ENCODE measurements at places on chromosomes 6 and 20.

GRCh38 chr6:16104624-16105433, 24.1 kb upstream of the MYLIP start:
- no peak for DNase-seq

DNA sequence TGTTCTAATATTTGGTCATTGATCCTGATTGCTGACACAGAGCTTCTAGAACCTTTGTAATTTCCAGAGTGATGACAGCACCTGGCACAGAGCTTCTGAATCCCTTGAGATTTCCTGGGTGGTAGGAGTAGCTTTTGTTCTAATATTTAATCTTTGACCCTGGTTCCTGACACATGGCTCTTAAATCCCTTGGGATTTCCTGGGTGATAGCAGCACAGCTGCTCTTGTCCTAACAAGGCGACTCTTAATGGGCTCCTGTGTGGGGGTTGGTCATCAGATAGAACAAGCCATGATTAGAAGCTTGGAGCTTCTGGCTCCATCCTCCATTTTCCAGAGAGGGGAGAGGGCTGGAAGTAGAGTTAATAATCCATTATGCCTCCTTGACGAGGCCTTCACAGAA, 18.4 kb downstream of the GMPR start:
- no peak for DNase-seq

- DNase-seq, result no peak
Measured at GRCh38 chr20:49964964-49965780, 17.6 kb upstream of the SNAI1 start.

DNA sequence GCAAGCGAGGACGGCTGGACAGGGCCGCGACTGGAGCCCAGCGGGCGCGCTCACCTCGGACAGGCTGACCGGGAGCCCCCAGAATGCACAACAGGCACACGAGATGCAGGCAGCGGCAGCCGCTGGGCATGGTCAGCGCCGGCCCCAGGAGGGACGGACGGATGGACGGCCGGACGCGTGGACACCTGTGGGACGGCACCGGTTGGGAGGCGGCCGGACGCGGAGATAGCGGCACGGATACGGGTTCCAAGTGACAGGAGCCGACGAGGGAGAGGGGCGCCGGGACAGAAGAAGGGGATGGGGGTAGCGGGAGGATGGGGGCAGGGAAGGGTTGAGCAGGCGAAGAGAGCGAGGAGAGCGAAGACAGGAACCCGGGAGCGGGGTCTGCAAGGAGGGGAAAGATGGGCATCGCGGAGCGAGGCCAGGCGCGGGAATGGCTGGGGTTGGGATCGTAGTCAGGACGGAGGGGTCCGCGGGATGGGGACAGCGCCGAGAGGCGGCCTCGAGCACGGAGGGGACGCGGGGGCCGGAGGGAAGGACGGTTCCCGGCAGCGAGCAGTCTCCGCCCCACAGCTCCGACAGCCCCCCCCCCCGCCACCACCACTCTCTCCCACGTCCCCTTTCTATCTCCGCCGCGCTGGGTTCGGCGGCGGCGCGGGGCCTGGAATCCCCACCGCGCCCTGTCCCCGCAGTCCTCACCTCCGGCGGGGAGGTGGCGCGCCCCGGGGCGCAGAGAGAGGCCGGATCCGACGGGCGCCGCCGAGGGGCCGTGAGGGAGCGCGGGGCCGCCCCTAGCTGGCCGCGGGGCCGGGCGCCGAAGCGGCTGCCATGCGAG, 435 bp downstream of the DLK2 start:
- peak; percentile 82 for DNase-seq

DNA sequence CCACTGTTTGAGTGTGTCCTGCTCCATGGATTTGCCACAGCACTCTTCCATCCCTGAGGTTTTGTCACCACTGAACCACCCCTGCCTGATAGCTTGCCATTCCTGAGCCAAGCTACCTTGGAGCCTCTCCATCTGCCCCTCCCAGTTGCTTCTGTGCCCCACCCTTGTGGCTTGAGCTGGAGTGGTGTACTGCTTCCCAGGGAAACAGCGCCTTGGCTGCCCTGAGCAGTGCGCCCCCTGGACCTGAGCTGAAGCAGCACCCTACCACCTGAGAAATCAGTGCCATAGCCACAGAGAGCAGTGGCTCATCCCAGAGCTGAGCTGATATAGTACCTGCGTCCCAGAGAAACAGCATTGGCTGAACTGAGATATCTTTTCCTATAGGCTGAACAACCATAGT, 40.3 kb downstream of the IL22RA2 start:
- DNase-seq, result no peak

- no peak for DNase-seq
Measured at GRCh38 chr6:52135217-52135616, 47.8 kb upstream of the PKHD1 start.

- DNase-seq, result peak; percentile 87
Measured at GRCh38 chr6:41066867-41067304, 5.3 kb downstream of the OARD1 start.

DNA sequence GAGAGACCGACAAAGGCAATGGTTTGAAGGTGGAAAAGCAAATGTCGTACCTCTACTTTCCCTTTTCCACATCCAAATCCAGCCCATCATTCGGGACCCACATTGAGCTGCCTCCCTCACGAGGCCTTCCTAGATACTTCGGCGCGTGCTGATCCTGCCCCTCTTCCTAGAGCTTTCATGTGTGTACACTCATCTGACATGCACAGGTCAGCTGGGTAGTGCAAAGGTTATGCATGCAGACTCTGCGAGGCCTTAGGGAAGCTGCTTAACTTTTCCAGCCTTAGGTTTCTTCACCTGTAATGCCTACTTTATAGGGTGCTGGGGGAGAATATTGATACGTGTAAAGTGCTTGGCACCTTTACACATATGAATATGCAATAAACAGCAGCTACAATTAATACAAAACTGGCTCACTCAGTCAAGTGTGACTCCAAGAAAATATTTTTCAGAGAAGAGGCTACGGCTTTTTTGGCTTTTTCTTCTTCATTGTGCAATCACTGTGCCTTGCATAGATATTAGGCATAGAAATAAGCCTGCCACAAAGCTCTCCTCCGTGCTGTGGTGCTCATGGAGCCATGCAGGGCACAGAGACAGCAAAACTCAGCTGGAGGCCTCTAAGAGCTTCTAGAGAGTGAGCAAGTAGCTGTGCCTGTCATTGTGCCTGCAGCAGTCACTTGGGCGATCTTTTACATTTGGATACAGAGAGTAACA, 3.6 kb upstream of the MANBAL start:
- no peak for DNase-seq

- peak; percentile 33 for DNase-seq
Measured at GRCh38 chr6:35687658-35688604, 784 bp downstream of the FKBP5 start.

- DNase-seq, result peak; percentile 53
Measured at GRCh38 chr20:5660346-5660745, 89.9 kb upstream of the SHLD1 start.

GRCh38 chr20:11847827-11848226, 69.9 kb upstream of the BTBD3 start:
- DNase-seq, result no peak

- DNase-seq, result peak; percentile 73
Measured at GRCh38 chr6:16674801-16675392, 86.4 kb downstream of the ATXN1 start.

DNA sequence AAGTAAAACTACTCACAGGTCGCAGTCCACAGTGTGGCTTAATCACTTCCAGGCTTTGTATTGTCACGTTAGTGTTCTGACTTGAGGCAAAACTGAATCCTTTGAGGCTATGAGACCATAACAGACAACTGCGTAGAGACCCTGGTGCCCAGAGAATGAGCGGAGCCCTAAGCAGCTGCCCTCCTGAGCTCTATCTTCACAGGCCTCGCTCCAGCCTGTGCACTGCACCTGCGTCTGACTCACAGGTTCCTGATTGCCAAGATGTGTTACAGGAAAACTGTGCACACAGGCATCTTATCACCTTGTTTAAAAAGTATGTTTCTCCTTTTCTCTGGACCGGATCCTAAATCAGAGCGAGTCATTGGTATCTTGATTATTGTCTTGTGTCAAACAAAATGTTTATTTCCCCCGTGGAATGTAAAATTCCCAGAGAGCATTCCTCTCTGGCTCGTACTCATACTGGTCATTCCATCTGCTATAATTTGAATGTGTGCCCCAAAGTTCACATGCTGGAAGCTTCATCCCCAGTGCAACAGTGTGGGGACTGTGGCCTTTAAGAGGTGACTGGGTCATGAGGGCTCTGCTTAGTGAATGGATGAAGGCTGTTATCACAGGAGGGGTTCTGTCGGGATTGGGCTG, 25.7 kb downstream of the PRR18 start:
- peak; percentile 29 for DNase-seq

GRCh38 chr20:46022411-46023147, 6.4 kb upstream of the SLC12A5 start:
- DNase-seq, result peak; percentile 12

DNA sequence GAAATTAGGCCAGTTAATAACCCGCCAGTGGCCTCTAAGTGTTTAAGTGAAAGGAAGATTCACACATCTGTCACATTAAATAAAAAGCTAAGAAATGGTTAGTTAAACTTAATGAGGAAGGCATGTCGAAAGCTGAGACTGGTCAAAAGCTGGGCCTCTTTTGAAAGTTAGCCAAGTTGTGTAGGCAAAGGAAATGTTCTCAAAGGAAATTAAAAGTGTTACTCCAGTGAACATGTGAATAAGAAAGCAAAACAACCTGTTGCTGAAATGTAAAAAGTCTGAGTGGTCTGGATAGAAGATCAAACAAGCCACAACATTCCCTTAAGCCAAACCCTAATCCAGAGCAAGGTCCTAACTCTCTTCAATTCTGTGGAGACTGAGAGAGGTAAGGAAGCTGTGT, 10.9 kb upstream of the MTRF1L start:
- DNase-seq, result peak; percentile 16

GRCh38 chr6:17419189-17419575, 25.8 kb downstream of the CAP2 start:
- peak; percentile 67 for DNase-seq

DNA sequence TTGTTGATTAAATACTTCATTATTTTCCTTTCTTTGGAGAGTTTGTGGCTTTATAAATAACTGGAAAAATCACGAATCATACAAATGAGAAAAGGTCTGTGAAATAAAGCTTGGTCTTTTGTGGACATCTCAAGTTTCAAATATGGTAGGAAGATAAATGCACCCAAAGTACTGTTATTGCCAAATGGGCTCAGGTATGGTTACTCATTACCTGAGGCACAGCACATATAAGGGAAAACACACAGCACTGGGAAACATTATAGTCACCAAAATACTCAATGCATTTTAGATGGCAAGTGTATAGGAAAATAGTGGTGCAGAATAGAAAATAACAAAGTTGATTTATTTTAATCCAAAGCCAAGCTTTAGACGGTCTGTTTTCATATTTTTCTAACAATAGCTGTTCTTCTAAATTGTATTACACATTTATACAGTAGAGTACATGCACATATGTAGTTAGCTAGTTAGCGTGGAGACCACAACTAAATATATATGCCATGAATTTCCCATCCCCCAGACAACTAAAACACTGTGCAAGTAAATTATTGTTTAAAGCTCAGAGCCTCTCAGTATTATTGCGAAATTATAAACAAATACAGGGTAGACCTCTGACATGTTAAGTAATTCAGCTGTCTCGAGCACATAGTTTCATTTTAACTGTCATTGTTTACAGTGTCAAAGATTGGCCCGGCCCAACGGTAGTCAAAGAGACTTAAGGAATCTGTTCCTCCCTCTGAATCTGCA, 336.0 kb downstream of the SYNE1 start:
- DNase-seq, result peak; percentile 62

GRCh38 chr6:133079901-133080300, 161.3 kb upstream of the EYA4 start:
- no peak for DNase-seq

GRCh38 chr6:30711758-30712380, 5.2 kb downstream of the MDC1 start:
- no peak for DNase-seq

DNA sequence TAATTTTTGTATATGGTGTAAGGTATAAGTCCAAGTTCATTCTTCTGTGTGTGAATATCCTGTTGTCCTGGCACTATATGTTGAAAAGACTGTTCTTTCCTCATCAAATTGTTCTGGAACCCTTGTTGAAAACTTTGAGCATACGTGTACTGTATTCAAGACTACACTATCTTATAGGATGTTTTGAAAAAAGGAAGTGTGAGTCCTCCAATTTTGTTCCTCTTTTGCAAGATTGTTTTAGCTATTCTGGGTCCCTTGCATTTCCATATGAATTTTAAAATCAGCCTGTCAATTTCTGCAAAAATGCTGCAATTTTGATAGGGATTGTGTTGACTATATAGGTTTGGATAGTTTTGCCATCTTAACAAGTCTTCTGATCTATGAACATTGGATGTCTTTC, 195.2 kb downstream of the BACH2 start:
- DNase-seq, result no peak

GRCh38 chr20:21395666-21396598, 1.4 kb downstream of the NKX2-4 start:
- no peak for DNase-seq

- DNase-seq, result peak; percentile 99
Measured at GRCh38 chr6:122399348-122400120, at the start of gene HSF2. HSF2 (plus strand) TSS chr6:122399652; CDS start chr6:122399738, 86 bp downstream.

DNA sequence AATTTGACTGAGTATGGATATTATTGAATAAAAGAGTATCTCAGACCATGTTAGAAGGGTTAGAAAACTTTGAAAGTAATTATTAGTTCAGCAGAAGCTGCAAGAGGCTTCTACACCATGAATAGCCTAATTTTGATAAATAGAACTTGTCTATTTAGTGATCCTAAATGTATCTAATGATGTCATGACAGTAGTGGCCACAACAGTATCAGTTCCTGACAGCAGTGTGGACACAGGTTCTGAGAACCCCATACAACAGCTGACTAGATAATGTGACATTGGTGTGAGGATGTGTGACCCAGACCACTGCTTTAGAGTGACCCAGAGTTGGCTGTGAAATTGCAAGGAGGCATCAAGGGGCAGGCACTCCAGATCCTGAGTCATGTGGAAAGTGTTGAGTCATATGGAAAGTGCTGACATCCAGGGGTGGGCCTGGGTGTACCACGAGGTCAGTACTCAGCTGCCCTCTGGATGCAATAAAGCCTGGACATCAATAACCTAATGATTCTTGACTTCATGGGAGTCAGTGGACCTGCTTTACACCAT, 754.7 kb downstream of the DHX35 start:
- DNase-seq, result no peak

DNA sequence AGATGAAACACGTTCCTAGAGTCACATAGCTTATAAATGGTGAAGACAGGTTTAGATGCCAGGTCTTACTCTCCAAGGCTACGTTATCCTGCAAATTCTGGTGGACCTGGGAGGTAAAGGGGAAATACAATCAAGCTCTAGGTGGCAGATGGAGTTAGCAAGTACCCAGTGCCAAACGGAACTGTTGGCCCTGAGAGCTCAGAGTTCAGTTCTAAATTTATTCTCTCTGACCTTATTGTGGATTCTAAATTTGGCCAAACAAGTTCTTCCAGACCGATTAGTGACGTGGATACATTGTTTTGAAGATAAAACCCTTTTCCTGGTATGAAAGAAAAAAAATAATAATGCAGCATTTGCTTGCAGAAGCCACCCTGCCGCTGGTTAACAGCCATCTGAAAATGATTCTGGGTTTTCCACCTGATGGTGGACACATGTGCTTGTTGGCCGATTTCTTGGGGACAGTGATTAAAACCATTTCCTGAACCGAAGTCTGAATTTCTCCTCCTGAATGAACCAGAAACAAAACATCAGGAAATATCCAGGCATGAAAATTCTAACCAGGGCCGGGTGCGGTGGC, 32.5 kb downstream of the RIPOR3 start:
- peak; percentile 86 for DNase-seq

All from AG10803 (cell line).